ENCODE measurements at places on chromosomes 1 and 21.

DNA sequence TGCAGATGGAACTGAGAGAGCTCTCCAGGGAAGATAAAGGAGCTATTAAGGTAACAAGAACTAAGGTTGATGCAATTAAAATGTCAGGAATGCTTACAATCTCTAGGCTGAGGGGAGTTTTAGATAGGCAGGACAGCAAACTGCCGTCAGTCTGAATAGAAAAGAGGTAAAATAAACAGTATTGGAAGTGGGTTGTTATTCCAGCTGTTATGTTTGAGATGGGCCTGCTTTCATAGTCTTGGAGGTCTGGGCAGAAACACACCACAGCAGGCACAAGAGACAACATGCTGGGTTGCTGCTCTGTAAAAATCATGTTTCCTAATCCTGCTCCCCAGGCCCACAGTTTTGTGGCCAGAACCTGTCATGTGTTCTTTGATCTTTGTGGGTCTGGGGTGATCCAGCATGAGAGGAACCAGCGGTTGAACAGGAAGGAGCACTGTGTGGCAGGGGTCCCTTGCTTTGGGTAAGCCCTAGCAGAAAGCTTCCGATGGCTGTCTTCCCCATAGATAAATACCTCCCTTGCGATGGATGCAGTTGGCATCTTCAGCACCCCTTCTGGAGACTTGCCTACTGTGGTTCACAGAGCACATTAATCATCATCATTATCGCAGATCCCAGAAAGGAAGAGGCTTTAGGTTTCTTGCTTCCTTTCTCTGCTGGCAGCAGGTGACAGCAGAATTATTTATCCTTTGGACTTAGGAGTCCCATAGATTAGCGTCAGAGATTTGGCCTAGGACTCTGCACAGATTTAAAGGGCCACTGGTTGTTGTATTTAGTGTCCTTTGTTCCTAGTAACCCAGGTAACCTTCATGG, 97.1 kb downstream of the AK5 start:
- no peak for DNase-seq

DNA sequence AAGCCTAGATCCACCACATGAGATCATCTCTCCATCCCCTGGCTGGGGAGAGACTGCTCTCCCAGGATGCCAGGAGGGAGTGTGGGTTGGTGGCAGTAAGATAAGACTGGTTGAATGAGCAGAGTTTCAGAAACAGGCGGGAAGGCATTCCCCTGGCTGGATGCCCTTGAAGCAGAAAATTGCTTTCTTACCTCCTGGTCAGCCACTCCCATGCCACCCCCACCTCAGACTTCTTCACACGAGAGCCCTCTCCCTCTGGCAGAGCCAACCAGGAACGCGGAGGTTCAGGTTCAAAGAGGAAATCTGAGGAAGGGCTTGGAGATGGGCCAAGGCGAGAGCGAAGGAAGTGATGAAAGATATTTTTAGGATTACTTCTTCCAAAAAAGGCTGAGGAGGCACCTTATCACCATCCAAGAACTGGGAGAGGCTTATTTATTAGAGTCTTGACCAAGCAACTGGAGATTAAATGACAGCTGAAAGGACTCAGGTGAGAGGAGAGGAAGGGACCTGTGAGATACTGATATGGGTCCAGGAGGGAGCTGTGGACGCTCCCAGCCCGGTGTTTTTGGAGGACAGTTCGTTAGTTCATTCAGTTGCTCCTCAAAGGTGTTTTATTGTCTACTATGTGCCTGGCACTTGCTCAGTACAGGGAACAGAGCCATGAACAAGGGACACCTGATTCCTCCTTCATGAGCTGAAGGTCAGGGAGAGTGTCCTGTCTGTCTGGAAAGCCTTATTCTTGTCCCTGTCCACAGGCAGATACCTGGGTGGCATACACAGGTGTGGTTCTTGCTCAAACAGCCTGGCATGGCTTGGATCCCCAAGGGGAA, 18.9 kb upstream of the SLC26A9 start:
- no peak for DNase-seq

DNA sequence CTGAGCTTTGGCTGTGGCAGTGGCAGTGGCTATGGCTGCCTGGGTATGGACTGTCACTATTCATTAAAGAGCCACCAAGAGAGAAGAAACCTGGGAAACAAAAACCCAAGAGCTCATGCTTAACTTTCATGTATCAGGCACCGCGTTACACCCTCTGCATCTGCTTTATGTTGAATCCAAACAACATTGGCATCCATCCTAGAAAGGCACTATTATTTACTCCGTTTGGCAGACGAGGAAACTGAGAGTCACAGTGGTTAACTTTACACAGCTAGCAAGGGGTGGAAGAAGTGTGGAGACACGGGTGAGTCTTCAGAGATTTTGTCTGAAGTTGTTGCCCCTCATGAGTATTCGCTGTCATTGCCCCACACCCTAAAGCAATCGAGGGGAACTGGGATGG, 63.8 kb downstream of the PLXNA2 start:
- no peak for DNase-seq

- no peak for DNase-seq
Observed at GRCh38 chr1:159653201-159653600, 61.2 kb downstream of the CRP start.

DNA sequence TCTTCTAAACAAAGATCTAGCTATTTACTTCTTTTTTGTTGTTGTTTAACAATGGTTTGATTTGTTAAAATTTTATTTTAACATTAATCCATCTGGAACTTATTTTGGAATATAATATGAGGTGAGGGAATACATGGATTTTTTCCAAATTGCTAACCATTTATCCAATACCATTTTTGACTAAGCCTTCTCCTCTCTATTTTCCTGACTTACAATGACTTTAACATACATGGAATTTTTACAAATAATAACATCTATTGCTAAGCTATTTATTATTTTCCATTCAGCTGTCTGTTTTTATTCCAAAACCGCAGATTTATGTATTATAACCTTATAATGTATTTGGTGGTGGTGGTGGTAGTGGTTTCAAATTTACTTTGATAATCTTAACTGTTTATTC, 420.3 kb upstream of the ADGRL2 start:
- DNase-seq = no peak

DNA sequence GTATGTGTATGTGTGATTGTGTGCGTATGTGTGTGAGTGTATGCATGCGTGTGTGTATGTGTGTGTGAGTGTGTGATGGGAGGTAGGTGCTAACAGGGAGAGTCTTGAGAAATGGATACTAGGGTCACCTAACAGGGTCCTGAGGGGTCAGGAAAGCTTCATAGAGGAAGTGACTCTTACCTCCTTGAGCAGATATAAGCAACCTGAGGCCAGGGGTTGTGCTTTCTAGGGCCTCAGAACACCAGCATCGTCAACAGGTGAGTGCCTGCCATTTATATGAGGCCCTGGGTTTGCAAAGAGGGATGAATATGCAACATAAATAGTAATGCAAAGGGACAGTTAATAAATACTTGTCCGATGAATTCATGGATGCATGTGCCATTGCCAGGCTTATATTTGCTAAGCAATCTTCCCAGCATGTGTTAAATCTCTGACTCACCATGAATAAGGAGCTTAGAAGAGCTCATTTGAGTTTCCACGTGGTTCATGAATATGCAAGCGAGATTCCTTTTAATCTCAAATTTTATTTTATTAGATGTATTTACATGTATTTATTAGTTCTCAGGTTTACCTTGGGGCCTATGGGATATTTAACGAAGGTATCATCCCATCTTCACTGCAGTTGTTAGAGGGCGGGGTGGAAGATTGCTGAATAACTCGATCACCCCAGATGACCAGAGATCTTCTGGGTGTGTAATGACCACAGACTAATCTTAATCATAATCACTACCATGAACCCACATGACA, 438.3 kb downstream of the CAMTA1 start:
- no peak for DNase-seq

DNA sequence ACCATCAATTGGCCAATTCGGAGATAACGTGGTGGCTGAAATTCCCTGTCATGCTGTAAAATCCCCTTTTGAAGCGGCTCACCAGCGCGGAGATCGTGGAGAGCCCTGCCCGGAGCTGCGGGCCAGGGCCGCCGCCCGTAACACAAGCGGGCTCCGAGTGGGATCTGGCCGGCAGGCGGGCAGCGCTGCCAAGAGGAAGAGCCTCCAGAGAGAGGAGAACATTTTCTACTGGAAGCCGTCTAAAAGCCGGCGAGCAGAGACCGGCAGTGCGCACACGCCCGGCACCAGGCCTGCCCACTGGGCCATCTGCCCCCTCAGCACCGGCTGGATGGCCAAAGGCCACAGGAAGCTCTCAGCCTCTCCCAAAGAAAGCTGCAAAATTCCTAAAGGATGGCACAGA, 15.5 kb downstream of the SSBP3 start:
- DNase-seq = no peak

Measured in CD8-positive, alpha-beta T cell (primary cell).